ENCODE measurements at places on chromosomes 12 and 14. TPM values are rescaled to one million over a fixed set of nuclear protein-coding genes. Genes with fewer than 3 reads are reported as not detected.

DNA sequence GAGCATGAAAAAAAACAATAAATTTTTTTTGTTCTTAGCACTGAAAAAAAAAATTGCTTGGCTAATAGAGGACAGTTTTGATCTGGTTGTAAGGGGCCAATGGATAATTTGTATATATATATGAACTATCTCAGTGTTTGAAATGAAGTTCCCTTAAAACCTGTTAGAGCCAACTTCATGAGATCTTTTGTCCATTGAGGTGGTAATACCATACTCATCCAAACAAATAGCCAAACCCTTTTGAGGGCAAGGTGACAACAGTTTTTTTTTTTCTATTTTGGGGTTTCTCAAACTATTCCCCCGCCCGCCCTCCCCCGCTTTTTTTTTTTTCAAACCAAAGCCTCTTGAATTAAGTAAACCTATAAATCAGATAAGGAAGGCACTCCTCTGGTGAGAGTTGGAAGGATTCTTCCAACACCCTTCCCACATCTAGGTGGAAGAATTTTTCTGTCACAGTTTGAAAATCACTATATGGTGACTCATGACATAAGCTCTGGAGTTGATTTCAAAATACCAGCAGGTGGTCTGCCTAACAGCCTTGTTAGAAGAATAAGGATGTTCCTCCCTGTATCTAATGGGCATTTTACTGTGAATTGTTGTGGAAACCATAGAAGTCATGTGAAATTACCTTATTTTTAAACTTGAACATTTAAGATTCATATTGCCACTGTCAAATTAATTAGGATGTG is 10.2 kb downstream of the ARHGAP5 start:
- no peak for DNase-seq

GRCh38 chr12:126761420-126761819 is 1505.5 kb upstream of the TMEM132C start:
- no peak for DNase-seq

DNA sequence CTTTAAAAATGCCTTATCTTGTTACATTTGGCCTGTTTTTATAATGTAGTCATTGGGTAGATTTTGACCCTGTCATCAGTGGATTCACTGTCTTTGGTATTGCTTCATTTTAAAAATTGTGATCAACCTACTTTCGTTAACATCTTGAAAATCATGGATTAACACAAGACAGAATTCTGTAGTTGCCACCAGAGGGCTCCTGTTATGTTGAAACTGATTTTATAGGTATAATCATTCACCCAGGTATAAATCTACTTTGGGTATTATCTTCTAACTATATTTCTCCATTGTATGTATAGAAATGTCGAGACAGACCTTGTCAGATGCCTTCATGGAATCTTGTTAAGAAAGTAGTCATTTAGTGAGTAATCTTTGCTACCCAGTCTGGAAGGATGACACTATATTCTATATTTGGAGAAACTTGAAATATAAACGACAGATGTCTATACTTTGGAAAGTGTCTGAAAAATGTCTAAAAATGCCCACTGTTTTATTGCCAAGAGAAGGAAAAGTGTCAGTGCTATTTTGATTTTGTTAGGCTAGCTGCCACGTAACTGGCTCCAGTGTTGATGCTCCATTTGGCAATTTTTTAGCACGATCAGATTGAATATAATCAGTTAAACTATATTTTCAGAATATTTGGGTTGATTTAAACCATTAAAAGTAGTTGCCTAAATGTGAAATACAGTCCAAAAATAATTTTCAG is 129.4 kb downstream of the PELI2 start:
- DNase-seq = no peak

GRCh38 chr12:7354529-7354928 is 50.7 kb downstream of the ACSM4 start:
- DNase-seq = no peak

DNA sequence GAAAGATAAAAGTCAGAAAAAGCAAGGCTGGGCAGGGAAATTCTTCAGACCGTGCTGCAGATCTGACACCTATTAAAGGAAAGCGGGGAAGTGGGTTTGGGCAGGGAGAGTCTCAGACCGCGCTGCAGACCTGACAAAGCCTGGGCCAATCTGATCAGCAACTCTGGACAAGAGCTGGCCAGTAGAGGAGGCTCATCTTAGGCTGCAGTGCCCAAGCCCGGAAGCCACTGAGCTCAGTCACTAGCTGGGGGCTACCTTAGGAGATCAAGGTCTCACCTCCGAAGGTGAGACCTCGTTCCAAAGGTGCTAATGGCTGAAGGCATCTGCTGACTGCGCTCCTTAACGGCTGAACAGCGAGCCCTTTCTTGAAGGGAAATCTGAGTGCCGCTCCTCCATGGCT is 60.2 kb downstream of the SINHCAF start:
- DNase-seq = no peak

GRCh38 chr14:77556946-77557345 is 58.3 kb upstream of the ISM2 start:
- no peak for DNase-seq

DNA sequence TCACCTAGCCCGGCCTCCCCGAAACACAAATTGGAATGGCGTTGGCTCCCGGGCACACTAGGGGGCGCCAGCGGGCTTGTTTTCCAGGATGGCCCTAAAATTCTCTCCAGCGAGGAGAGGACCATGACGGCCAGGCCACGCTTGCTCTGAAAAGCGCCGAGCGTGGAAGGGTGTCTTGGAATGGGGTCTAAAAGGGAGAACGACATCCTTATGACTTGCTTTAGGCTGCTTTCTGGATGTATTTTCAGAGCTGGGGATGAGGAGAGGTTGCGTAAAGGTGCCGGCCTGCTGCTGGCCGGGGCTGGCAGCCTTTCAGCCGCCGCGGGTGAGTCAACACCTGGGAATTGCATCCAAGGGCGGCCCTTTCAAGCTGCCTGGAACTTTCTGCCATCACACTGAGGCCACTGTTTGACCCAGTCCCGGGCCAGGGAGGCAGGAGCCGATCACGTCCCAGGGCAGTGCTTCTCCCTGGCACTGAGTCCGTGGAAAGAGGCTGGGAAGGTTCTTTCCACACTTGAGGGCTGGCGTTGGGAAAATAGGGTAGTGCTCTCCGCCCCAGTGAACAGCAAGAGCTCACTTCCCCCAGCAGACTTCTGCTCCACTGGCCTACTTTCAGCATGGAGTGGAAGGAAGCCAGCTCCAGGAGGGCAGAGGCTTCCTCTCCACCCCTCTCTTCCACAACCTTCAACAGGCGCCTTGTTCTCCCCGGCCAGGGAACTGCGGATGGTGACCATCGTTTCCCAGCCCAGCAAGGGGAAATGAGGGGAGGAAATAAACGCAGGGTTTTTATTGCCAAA is 216.2 kb downstream of the TTC8 start:
- peak; percentile 96 for DNase-seq

GRCh38 chr12:116492703-116493324 is 66.4 kb upstream of the MAP1LC3B2 start:
- no peak for DNase-seq

GRCh38 chr12:79673354-79673753 is 17.4 kb downstream of the PAWR start:
- no peak for DNase-seq

DNA sequence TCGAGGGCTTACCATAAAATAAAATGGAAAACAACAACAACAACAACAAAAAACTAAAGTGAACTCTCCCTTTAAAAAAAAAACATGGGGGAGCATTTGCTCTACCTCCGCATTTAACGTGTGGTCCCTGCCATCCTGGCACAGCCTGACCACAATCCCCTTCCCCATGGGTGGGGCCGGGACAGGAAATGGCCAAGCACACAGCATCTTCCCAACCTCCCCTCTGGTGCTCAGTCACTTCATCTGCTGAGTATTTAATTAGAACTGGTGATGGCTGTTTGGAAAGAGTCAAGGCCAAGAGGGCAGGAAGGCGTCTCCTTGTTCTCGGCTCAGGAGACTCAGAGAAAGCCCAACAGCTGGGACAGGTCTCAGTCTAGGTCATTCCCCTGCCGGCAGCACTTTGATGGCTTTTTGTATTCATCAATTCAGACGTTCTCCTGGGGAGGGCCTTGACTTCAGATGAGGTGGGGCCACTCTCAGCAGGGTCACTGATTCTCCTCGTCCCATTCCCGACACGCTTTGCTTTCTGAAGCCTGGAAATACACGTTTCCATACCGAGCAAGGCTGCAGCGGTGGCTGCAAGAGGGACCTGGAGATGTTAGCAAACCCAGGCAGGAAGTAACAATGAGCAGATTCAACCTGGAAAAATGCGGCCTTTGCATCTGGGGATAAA is 44.4 kb downstream of the ANO2 start:
- DNase-seq = peak; percentile 36

Gene ZC2HC1C
- 4.8 TPM for total RNA-seq

Gene SPIC
- total RNA-seq = not detected

Gene KCNJ8
- 37.1 TPM for total RNA-seq

Gene CLEC9A
- total RNA-seq = not detected

Gene SLC7A7
- total RNA-seq = 9.9 TPM

Gene NOS1
- 0.67 TPM for total RNA-seq
